ENCODE measurements at places on chromosomes 4 and X.

DNA sequence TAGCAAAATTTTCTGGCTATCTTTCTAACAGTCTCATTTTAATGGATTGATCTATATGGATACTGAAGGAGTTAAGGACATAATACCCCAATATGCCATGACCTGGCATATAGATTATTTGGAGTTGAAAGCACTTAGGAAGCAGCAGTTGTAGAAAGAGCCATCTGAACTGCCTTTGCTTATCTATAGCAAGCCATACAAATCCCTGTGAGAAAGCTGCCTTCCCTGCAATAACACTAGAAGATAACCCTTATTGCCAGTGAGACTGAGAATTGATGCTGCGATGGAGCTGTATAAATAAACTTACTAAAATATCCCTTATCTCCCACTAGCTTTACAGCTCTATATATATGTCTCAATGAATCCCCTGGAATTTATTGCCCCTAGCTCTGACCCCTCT is 346.3 kb downstream of the TECRL start:
- DNase-seq, result no peak

DNA sequence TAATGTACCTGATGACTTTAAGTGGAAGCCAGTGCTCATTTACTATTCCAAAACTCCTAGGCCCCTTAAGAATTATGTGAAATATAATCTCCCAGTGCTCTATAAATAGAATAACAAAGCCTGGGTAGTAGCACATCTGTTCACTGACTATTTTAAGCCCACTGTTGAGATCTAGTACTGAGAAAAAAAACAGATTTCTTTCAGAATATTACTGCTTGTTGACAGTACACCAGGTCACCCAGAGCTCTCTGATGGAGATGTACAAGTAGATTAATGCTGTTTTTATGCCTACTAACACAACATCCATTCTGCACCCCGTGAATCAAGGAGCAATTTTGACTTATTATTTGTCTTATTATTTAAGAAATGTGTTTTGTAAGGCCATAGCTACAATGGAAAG is 75.7 kb downstream of the FAM47C start:
- DNase-seq, result no peak

DNA sequence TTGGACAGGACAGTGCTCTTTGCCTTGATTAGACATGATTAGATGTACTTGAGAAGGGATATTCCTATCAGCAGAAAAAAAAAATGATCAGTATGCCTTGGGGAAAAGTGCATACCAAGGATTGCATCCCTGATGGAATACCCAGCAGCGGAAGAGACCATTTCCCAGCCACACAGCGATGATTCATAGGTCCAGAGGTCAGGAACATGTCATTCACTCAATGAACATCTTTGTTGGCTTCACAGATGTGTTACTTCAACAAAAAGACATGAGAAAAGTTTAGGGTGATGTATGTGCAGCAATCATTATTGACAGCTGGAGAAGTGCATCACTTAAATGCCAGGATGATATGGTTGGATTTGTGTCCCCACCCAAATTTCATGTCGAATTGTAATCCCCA is 293.5 kb downstream of the ZNF674 start:
- DNase-seq, result no peak

- no peak for DNase-seq
Measured at GRCh38 chr4:25015012-25015411, 15.7 kb downstream of the LGI2 start.

DNA sequence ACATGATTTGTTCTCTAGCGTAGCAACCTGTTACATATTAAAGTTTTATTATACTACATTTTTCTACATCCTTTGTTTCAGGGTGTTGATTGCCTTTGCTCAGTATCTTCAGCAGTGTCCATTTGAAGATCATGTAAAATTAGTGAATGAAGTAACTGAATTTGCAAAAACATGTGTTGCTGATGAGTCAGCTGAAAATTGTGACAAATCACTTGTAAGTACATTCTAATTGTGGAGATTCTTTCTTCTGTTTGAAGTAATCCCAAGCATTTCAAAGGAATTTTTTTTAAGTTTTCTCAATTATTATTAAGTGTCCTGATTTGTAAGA is 2.4 kb downstream of the ALB start:
- no peak for DNase-seq

DNA sequence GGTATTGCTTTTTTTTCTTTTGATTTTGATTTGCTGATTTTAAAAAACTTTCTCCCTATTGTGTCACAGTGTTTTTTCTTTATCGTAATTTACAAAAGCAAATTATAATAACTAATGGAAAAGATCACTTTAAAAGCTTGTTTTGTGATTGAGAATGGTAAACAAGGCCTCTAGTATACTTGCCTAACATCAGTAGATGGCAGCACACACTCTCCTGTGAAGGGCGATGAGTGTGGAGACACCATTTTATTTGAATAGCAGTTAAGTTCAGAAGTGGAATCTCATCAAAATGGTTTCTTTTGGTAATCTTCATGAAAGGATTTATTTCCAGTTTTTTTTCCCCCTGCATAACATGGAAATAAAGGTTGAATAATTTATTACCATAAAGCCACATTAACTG is 72.3 kb downstream of the PAK3 start:
- no peak for DNase-seq

- no peak for DNase-seq
Measured at GRCh38 chr4:113384600-113384999, 335.1 kb downstream of the ANK2 start.

DNA sequence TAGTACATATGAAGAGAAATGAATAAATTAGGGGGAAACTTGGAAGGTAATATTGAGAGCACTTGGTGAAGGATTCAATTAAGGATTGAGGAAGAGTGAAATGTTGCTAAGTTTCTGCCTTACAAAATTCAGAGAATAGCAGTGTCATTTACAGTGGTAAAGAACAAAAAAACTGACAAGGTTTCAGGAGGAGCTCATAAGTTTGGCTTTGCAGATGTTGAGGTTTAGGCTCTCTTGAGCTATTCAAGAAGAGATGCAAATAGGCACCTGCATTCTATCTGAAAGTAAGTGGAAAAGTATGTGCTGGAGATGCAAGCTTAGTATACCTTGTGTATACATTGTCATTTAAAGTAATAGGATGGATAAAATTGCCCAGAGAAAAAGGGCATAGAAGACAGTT is 22.3 kb upstream of the EMCN start:
- no peak for DNase-seq

DNA sequence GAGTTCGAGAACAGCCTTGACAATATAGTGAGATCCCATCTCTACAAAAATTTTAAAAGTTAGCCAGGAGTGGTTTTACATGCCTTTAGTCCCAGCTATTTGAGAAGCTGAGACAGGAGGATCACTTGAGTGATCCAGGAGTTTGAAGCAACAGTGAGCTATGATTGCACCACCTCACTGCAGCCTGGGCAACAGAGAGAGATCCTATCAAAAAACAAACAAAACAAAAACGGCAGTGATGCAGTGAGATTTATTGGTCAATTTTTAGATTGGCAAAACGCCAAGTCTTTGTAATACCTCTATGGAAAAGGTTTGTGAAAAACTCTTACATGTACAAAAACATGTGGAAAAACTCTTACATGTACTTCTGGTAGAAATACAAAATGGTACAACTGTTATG is 91.3 kb downstream of the PTPN13 start:
- DNase-seq, result no peak

DNA sequence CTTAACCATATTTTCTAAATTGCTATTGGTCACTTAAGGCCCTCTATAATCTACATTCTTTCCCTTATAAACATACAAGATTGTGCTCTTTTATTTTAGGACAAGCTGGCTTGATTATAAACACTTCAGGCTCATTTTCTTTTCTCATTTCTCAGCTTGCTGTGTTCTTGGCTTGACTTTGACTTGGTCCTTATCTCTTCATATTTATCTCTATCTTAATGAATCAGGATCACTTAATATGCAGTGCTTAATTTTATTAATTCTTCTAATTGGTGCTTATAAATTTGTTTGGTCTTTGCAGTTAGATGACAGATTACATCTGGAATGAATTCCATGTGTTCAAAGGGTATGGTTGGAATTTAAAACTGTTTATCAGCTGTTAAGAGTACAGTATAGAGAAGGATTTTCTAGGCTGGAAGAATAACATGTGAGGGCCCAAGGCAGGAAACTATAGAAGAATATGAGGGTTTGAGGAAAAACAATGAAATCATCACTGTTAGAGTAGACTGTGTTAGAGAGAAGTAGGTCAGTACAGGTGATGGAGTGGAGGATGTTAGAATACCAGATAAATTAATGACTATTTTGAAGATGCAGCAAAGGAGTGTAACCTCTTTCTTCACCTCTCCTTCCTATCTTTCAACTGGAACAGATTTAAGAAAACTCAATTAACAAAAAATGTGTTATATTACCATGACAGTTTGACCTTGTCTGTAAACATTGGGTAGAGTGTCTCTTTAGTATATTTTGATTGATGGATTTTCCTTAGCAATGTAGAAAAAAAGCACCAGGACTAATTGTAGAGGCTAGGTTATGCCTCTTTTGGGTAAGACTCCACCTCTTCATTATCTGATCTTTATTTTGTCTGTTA is 169.6 kb downstream of the RAPGEF2 start:
- DNase-seq, result no peak

- DNase-seq, result no peak
Measured at GRCh38 chr4:48035952-48036351, 19.4 kb downstream of the NIPAL1 start.

DNA sequence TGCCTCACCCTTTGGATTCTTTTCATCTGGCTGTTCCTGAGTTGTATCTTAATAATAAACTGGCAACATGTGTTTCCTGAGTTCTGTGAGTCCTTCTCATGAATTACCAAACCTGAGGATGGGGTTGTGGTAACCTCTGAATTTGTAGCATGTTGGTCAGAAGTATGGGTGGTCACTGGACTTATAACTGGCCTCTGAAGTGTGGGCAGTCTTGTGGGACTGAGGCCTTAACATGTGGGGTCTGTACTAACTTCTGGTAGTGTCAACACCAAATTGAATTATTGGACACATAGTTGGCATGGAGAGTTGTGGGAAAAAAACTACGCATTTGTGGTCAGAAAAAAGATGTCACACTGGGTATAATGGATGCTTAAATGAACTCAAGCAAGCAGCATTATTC is 45.0 kb upstream of the TNIP3 start:
- DNase-seq, result no peak

GRCh38 chr4:3660928-3661515 is 105.2 kb upstream of the ADRA2C start:
- DNase-seq, result no peak

DNA sequence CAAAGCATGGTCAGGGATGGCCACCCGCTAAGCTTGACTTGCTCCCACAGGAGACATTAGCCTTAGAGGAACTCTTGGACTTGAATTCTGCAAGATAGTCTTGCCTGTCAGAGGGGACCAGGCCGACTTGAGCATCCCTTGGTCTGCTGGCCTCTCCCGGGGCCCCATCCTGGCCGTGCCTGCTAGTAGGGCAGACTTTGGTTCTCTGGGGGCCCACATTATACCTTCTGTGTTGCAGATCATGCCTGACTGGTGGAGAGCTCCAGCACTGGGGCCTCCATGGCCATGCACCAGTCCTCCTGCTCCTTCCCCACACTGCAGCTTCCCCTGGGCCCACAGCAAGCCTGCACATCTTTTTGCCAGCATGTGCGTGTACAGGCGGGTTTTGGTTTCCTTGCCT is 46.5 kb downstream of the DACH2 start:
- DNase-seq, result no peak

GRCh38 chrX:54509400-54509799 is 13.4 kb upstream of the FGD1 start:
- no peak for DNase-seq

GRCh38 chr4:15729910-15730533 is 27.2 kb downstream of the BST1 start:
- DNase-seq, result peak; percentile 27

GRCh38 chr4:169189372-169189771 is 81.4 kb downstream of the SH3RF1 start:
- DNase-seq, result no peak

DNA sequence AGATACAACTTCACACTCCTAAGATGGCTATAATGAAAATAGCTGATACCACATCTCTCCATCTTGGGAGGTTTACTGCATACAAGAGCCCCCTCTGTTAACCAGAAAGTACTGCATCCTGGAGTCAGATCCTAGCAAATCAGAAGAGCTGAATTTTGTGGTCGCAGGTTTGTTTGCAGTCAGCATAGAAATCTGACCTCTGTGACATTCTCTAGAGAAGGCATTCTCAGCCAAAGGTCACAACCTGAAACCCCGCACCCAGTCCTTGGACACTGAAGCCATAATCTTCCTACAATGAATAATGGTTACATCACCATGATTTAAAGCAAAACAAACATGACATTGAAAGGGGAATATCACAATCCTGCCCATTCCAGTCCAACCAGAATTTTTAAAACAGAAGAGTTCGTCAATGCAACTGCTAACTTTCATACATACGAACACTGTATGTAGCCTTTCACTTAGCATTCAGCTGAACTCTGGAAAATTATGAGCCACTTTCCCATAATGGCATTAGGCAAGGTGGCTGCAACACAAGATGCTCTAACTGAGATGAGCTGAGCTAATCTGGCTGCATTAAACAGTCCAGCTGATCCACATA is 17.6 kb downstream of the HS6ST2 start:
- DNase-seq, result no peak

GRCh38 chr4:185651137-185651677 is 115.9 kb upstream of the PDLIM3 start:
- DNase-seq, result no peak

DNA sequence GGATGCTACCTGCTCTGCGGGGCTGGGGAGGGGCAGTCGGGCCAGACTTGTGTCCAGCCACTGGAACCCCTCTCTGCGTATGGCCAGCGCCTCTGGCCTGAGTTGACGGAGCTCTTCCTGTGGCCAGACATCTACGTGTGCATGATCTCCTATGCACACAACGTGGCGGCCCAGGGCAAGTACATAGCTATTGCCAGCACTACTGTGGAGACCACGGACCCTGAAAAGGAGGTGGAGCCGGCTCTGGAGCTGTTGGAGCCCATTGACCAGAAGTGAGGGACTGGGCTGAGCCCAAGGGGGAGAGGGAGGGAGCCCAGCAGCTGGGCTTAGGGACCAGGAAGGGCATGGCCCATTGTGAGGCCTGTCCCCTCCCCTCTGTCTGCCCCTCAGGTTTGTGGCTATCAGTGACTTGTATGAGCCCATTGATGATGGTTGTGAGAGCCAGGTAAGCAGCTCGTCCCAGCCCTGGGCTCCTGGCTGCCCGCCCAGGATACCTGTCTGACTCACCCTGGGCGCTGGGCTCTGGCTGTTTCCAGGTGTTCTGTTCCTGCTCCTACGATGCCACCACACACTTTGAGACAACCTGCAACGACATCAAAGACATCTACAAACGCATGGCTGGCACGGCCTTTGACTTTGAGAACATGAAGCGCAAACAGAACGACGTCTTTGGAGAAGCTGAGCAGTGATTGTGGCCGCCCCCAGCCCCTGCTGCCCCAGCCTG is 1.8 kb upstream of the FAM50A start:
- DNase-seq, result no peak

GRCh38 chr4:33961761-33962160 is 2282.6 kb downstream of the ARAP2 start:
- DNase-seq, result no peak

DNA sequence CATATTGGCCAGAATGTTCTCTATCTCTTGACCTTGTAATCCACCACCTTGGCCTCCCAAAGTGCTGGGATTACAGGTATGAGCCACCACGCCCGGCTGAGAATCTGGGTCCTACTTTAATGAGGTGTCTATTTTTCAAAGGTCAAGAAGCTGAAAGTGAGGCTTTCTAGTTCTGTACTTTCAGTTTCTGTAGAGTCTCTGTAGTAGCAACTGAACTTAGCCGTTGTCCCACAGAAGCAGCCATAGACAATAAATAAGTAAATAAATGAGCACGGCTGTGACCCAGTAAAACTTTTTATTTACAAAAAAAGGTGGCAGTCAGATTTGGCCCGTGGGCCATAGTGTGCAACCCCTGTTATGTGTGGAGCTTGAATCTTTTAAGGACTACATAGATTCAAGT is 92.0 kb downstream of the FNIP2 start:
- DNase-seq, result no peak

GRCh38 chr4:81449015-81449414 is 22.7 kb downstream of the RASGEF1B start:
- DNase-seq, result no peak

Measured in stimulated activated CD8-positive, alpha-beta memory T cell treated with anti-CD3 and anti-CD28 coated beads, Interleukin-7, amount 100 ng/mL, for 4 hours (primary cell).